ENCODE measurements at places on chromosomes 4 and X.

- DNase-seq: no peak
Measured at GRCh38 chrX:68183612-68184214, 249.6 kb downstream of the OPHN1 start.

GRCh38 chr4:43277003-43277402 lies 384.5 kb downstream of the GRXCR1 start:
- no peak for DNase-seq

GRCh38 chr4:159382856-159383561 lies 280.1 kb downstream of the RAPGEF2 start:
- no peak for DNase-seq

DNA sequence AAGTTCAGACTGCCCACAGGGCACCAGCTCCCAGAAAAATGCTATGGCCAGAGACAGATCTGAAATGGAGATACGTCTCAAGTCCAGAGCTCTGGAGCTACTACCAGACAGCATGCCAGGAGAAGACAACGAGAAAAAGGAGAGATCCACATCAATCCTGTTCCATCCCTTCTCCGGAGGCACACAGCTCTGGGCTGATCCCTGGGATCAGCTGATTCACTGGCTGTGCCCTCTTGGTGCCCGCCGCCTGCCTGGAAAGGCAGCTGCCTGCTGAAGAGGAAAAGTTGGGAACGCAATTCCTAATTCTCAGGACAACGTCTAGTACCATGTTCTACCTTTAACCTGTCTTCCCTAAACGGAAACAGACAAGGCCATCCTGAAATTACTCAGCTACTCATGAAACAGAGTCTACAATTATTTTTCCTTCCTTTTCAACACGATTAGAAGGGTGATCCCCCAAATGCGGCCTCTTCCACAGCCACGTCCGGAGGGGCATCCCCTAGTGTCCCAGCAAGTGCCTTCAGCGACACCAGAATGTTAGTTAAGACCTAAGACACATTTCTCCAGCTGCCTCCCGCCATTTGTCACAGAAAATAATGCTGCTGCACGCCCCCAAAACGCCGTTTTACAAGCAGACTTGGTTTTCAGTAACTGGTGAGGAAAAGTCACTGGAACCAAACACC lies 2.4 kb downstream of the ZFYVE28 start:
- DNase-seq: no peak

All from nephron progenitor cell (in vitro differentiated cells).